Type B pancreatic cell (in vitro differentiated cells): ENCODE measurements at places on chromosomes 2 and 18. TPM values are rescaled to one million over a fixed set of nuclear protein-coding genes. Genes with fewer than 3 reads are reported as not detected.

DNA sequence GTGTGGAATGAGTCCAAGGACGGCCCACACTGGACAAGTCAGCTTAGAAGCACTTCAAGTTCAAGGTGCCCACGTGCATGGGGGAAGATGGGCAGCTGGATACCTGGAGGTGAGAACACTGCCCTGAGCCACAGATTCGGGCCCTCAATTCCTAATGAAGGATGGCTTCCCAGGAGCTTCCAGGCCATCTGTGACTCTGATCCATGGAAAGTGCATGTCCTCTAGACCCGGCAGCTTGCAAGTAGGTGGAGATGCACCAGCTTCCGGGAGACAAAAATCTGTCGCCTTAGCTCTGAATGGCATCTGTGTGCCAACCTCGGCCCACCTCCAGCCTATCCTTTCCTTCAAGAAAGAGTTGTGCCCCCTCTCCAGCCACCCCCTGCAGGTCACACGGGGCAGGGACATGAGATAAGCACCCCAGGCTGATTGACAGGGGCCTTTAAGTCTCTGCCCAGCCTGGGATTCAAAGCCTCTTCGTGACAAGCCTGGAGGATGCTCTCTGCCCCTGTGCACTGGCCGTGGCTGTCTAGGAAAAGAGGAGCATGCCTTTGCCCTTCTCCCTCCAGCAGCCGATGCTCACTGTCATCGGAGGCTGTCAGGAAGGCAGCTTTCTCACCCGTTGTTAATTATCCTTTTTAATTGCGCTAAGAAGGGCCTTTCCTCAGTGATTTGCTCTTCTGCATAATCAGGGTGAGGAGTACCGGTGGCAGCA, 65.5 kb downstream of the BIN1 start:
- no peak for DNase-seq

DNA sequence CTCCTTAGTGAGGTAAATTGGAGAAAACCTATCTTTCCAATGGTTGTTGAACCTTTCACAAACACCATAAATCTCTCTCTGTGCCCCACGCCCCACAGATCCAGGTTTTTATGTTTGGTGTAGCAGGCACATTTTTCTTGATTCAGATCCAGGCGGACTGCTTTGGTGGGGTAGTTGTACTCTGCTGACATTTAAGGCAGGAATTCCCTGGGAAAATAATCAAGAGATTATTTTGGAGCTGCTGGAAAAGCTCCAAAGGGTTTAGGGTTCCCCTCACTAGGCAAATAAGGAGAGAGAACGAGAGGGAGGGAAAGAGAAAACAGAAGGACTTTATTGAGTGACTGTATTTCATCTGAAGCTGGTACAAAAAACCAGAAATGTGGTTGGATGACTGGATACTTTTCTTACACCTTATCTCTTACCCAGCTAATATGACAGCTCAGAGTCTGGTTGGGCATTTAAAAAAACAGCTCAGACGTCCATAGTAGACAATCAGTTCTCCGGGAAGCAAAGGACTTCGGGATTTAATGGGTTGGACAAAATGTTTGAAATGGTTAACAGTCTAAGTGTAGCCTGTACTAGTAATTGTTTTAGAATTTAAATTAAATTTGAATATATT, 3.6 kb upstream of the AQP4 start:
- no peak for DNase-seq

DNA sequence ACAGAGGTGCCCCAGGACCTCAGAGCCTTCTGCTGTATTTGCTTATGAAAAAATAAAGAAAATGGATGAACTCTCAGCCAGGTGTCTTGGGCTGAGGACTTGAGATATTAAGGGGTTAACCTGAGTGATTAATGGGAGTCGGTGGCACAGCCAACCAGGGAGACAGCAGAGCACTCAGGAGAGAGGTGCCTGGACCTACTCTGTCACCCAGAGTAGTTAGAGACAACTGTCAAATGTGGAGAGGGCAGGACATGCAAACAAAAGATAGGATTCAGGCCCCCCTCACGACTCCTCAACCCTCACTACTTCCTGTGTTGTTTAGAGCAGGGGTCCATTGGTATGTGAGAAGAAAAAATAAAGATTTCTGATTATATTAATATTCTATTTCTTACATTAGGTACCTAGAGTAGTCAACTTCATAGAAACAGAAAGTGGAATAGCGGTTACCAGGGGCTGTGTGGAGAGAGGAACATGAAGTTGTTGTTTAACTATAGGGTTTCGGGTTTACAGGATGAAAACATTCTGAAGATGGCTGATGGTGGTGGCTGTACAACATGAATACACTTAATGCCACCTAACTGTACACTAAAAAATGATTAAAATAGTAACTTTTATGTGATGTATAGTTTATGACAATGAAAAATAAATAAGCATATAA, 28.6 kb upstream of the CETN1 start:
- DNase-seq: no peak

- no peak for DNase-seq
Measured at GRCh38 chr2:183267148-183267827, 143.0 kb downstream of the NUP35 start.

GRCh38 chr2:109168716-109169115, 39.7 kb downstream of the SH3RF3 start:
- DNase-seq: no peak

DNA sequence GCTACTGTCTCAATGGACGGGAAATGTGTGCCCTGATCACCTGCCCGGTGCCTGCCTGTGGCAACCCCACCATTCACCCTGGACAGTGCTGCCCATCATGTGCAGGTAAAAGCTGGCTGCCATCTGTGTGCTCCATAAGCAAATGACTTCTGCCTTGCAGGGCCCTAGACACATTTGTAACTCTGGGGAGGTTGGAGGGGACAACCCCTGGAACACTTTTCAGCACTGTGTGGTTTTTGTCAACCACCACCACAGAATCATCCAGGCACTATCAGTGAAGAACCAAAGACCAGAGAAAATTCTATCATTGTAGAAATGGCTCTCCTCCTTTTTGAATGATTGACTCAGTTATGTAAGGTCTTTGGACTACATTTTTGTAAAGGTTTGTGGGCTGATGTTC, 84.3 kb downstream of the FEZ2 start:
- no peak for DNase-seq

- DNase-seq: no peak
Measured at GRCh38 chr18:2237706-2238105, 333.6 kb downstream of the METTL4 start.

- DNase-seq: no peak
Measured at GRCh38 chr18:31446854-31447253, 687 bp upstream of the DSG3 start.

DNA sequence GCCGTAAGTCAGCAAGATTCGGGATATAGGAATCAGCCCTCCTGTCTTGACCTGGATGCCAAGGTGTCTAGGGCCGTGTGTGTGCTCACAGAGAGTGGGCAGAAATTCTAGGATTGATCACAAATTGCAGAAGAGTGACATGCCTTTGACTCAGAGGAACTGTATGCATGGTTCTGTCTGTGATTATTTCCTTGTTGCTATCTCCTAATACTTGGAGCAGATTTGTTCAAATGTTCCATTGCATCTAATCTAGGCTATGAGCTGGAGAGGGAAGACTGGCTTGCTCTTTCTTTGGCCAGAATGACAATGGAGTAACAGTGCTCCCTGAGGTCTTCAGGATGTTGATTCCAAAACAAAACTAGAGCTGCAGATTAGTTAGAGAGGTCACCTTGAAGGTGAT, 115.0 kb downstream of the EN1 start:
- DNase-seq: no peak

GRCh38 chr2:32932825-32933755, 13.7 kb upstream of the LTBP1 start:
- DNase-seq: no peak

- DNase-seq: no peak
Measured at GRCh38 chr2:100107906-100108647, 34.3 kb downstream of the AFF3 start.

DNA sequence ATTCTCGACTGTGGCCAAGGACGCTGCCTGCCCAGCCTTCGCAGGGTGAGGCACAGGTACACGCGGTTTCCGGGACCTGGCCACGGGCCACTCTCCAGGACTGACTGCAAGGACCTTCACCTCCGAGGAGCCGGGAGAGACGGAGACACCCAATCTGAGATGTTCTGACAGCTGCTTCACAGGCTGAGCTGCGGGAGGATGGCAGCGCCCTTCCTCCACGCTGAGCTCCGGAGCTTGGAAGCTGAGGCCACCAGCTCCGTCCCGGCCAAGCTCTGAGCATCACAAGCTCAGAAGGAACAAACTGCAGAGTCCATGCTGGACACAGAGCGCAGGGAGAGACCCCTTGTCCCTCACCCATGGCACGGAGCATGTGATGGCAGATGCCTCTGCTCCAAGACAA, 71.1 kb upstream of the CTDP1 start:
- DNase-seq: no peak

DNA sequence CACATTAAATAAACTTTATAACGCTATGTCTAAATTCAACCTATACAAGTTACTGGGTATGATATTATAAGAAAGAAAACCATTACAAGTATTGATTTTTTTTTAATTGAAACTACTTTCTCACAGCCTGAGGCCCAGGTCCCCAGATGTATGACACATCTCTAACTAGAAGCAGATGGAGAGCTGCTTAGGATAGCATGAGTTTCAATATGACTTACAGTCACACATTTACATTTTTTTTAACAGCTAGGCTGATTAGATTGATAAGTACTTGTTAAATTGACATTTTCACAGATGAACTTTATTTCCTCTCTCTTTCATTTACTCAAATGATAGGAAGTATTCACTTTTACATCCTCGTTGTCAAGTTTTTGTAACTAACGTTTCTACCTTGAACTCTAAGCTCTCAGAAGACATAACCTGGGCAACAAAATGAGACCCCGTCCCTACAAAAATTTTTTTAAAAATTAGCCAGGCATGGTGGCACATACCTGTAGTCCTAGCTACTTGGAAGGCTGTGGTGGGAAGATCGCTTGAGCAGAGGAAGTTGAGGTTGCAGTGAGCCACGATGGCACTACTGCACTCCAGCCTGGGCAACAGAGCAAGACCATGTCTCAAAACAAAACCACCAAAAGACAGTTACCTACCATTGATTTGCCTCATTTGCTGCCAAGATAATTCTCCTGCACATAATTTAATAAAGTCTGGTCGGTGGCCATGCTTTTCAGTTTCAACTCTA, 52.4 kb downstream of the STK39 start:
- no peak for DNase-seq

- no peak for DNase-seq
Measured at GRCh38 chr2:190762566-190762965, 113.7 kb downstream of the NAB1 start.

DNA sequence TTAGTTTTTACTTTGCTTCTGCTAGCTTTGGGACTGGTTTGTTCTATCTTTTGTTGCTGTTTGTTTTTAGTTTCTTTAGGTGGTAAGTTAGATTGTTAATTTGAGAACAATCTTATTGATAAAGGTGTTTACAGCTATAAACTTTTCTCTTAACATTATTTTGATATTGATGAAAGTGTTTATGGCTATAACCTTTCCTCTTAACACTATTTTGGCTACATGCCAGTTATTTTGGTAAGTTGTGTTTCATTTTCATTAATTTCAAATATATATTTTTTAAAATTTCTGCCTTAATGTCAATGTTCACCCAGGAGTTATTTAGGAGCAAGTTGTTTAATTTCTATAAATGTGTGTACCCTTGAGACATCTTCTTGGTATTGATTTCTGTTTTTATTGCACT, 229.6 kb upstream of the SYT4 start:
- no peak for DNase-seq

GRCh38 chr2:208280234-208280633, 14.2 kb downstream of the PIKFYVE start:
- no peak for DNase-seq

DNA sequence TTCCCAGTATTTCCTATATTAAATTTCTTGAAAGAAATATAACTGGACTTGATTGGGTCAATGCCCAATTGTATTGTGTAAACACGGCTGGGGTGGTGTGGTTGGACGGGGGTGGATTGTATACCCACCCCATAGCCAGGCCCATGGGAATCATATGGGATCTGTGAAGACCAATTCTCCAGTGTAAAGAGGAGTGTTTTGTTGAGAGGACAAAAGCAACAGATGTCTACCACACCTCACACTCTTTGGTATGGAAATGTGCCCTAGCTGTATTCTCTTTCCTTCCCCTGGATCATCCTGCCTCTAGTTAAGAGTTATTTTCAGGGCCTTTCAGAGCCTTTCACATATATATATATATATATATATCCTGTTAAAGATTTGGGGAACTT, 57.5 kb upstream of the TGIF1 start:
- no peak for DNase-seq

DNA sequence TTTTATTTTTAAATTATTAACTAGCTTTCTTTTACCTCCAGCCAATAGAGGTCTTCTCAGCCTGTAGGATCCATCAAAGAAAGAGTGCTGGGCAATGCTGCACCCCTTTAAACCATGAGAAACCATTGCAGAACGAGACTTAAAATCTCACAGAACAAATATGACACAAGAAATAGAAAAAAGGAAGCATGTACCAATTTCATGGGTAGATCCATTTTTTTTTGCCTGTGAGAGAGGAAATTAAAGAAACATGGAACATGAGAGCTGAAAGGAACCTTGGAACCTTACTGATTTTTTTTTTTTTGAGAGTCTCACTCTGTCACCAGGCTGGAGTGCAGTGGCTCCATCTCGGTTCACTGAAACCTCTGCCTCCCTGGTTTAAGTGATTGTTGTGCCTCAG, 14.0 kb downstream of the HRH4 start:
- DNase-seq: no peak

GRCh38 chr18:50947899-50948298, 19.9 kb upstream of the ELAC1 start:
- no peak for DNase-seq

DNA sequence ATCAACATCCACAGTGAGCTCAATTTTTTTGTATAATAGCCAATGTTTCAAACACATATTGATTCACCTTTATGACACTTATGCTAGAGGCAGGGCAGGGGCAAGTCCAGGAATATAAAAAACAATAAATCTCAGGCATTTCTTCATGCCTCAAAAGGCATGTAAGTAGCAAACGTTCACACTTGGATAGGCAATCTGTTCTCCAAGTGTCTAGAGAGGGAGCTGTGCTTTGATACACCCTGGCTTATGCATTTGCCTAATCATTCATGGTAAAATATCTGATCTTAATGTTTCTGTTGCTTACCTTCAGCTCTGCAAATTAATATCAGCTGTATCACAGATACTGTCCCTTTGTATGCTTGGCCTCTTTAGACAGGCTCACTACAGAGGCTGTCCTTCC, 464.5 kb upstream of the SETBP1 start:
- DNase-seq: no peak

Gene NT5C1B
- not detected in 2 replicates for total RNA-seq

Gene GALR1
- 0.07 and 0.14 TPM in 2 replicates for total RNA-seq

Gene RRM2
- 50.7 and 109 TPM in 2 replicates for total RNA-seq

Gene ZNF396
- total RNA-seq: 4.8 and 4.9 TPM in 2 replicates

Gene RAD51AP2
- total RNA-seq: 0.12 TPM in 2 replicates

Gene CWC22
- 18.7 and 21.8 TPM in 2 replicates for total RNA-seq
